ENCODE measurements at places on chromosomes 7 and 10. TPM values are rescaled to one million over a fixed set of nuclear protein-coding genes. Genes with fewer than 3 reads are reported as not detected.

BMPR1A gene
- total RNA-seq, result 99.6 TPM

BMPER gene
- total RNA-seq, result 72.2 TPM

HOXA6 gene
- total RNA-seq, result not detected

ERV3-1 gene
- total RNA-seq, result 44.6 TPM

SYT15B gene
- 0.26 TPM for total RNA-seq

SVIL gene
- total RNA-seq, result 21.8 TPM

MSS51 gene
- total RNA-seq, result 4.0 TPM

- no peaks in the 10 kb centered on the region for H3K4me1 ChIP-seq
- no peak overlapping the region for H3K27ac ChIP-seq
- no peaks in the 10 kb centered on the region for H3K36me3 ChIP-seq
- peaks cover 83% of the 10 kb centered on the region for H3K27me3 ChIP-seq
- no peak for DNase-seq
- H3K4me3 ChIP-seq, result peak overlapping the region; percentile 72
Observed at GRCh38 chr10:86362586-86363183, 3.9 kb downstream of the GRID1 start.

DNA sequence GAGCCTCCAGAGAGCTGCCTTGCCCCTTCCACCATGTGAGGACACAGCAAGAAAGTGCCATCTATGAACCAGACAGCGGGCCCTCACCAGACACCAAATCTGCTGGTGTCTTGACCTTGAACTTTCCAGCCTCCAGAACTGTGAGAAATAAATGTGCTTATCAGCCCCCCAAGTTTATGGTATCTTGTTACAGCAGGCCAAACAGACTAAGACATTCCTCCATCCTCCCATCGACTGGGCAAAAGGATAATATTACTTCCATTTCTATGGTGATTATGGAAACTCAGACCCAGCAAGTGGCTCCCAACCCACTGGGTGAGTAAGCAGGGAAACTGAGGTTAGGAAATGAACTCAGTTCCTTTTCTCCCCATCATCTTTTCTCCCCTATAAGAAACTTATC lies 288.4 kb downstream of the KCNMA1 start:
- H3K4me1 ChIP-seq, result no peaks in the 10 kb centered on the region
- H3K27ac ChIP-seq, result no peak overlapping the region
- no peaks in the 10 kb centered on the region for H3K36me3 ChIP-seq
- no peaks in the 10 kb centered on the region for H3K27me3 ChIP-seq
- no peak for DNase-seq

DNA sequence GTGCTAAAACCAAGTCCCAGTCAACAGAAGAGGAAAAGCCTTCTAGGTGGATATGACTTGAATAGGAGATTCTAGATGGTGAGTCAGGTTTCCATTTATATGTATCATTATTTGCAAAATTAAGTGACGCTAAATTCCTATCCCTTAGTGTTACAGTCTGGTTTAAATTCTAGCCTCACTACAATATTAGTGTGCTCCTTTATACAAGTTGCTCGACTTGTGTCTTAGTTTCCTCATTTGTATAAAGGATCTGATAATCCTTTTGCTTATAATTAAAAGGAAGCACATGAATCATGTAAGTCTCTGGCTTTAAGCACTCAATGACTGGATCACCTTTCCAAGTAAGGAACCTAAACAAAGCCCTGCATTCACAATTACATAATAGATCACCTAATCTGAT lies 105.7 kb downstream of the SVOPL start:
- no peaks in the 10 kb centered on the region for H3K4me1 ChIP-seq
- no peaks in the 10 kb centered on the region for H3K27me3 ChIP-seq
- no peak for DNase-seq
- no peak overlapping the region for H3K4me3 ChIP-seq
- no peaks in the 10 kb centered on the region for H3K36me3 ChIP-seq
- H3K27ac ChIP-seq, result no peak overlapping the region

- H3K27ac ChIP-seq, result peak overlapping the region; percentile 51
- H3K4me3 ChIP-seq, result no peak overlapping the region
- DNase-seq, result no peak
- H3K4me1 ChIP-seq, result peaks cover 3% of the 10 kb centered on the region
- H3K36me3 ChIP-seq, result peaks cover 60% of the 10 kb centered on the region
Observed at GRCh38 chr7:5625938-5626337, 155.5 kb downstream of the RNF216 start.

- H3K4me3 ChIP-seq, result no peak overlapping the region
- H3K4me1 ChIP-seq, result no peaks in the 10 kb centered on the region
- no peak overlapping the region for H3K27ac ChIP-seq
- no peaks in the 10 kb centered on the region for H3K36me3 ChIP-seq
- H3K27me3 ChIP-seq, result no peaks in the 10 kb centered on the region
- no peak for DNase-seq
Observed at GRCh38 chr10:67678335-67678974, 17.5 kb downstream of the CTNNA3 start.

- H3K27ac ChIP-seq, result no peak overlapping the region
- DNase-seq, result no peak
- peak overlapping the region; percentile 80 for H3K4me3 ChIP-seq
- H3K4me1 ChIP-seq, result no peaks in the 10 kb centered on the region
- H3K27me3 ChIP-seq, result peaks cover 77% of the 10 kb centered on the region
- H3K36me3 ChIP-seq, result no peaks in the 10 kb centered on the region
Observed at GRCh38 chr7:19105546-19105945, 11.9 kb downstream of the TWIST1 start.

DNA sequence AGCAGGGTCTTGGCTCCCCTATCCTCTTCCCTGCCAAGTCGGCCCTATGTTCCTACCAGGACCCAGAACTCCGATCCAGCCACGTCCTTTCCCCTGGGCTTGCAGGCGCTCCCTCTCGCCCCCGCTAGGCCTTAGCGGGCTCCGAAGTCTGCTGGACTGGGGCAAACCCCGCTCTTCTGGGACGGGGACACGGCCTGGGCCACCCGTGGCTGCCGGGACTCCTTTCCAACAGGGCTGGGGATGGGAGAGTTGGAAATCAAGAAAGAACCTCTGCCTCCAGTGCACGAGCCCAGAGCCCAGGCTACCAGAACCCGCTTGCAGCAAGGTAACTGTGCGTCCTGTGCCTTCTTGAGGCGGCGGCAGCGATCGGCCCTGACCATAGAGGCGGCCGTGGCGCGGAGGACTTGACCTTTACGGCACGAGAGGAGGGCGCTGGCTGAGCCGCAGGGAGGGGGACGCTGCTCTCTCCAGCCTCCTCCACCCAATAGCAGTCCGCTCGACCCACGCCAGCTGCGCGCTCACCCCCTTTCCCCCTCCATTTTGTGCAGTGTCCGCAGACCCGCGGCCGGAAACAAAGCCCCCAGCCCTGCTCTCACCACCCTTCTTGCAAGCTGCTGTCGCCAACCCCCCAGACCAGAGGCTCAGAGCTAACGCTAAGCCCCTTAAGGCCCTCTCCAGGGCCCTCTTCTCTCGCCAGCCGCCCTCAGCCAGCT lies 7.0 kb upstream of the HOXA11 start:
- no peak overlapping the region for H3K4me3 ChIP-seq
- DNase-seq, result peak; percentile 82
- peaks cover 100% of the 10 kb centered on the region for H3K27me3 ChIP-seq
- no peaks in the 10 kb centered on the region for H3K36me3 ChIP-seq

DNA sequence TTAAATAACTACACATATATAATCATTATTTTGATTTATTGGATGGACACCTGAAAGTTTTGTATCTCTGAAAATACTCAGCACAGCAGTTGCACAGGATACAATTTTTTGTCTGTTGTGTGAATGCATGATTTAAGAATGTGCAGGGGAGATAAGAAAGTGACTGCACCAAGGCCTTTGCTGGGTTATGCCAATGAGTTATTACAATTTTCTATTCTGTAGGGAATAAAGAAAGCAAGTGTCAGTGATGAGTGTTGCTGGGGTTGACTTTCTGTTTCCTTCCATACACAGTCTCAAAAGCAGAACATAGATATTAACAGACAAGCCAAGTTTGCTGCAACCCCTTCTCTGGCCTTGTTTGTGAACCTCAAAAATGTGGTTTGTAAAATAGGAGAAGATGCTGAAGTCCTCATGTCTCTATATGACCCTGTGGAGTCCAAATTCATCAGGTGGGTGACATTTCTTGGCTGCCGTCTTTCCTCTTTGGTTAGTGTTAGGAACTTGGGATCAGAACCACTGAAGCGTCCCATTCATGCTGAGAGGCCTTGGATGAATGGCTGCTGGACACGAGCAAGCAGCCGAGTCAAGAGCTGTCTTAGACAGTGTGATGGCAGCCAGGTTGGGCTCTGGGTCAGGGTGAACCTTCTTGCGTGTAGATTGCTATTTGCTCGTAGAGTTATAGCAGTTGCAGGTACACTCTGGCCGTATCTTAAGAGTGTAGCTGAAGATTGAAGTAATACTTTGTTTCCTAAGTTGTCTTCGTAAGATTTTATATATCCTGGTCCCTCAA lies 92.8 kb downstream of the DOCK1 start:
- peak; percentile 3 for DNase-seq
- H3K4me3 ChIP-seq, result no peak overlapping the region
- H3K27ac ChIP-seq, result no peak overlapping the region
- H3K4me1 ChIP-seq, result no peaks in the 10 kb centered on the region

DNA sequence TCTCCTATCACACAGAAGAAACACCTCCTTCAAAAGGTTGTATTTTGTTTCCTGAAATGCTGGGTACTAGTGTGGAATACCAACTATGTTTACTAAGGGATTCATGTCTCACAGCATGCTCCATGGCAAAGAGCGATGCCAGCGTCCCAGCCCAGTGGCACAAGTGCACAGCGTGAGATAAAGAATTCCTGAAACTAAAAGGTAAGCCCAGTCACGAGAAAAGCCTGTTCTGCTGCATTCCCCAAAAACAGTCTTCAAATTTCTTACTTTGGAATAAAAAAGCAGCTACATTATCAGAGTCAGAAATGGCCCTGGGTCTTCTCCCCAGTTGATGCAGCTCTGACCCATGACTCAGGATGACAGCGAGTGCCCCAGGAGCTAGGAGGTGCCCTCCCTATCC lies 53.1 kb upstream of the DDC start:
- H3K36me3 ChIP-seq, result peaks cover 63% of the 10 kb centered on the region
- H3K27ac ChIP-seq, result no peak overlapping the region
- no peaks in the 10 kb centered on the region for H3K4me1 ChIP-seq
- H3K4me3 ChIP-seq, result no peak overlapping the region
- DNase-seq, result no peak

DNA sequence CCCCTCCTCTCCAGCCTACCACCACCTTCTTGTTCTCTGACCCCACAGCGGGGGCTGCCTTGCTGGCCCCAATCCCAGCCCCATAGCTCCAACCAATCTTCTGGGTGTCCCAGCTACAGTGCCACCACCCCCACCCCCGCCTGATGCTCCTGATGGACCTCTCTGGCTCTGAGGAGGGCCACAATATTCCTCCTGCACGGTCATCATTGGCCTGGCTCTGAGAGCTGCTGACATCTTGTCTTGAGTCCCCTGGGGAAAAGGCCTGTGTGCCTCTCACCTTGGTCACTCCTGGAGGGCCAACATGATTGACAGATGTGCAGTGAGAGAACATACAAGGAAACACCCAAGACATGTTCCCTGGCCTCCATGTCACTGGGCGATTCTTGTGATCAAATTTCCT lies 7.6 kb downstream of the GDF2 start:
- no peaks in the 10 kb centered on the region for H3K4me1 ChIP-seq
- H3K36me3 ChIP-seq, result no peaks in the 10 kb centered on the region
- no peak overlapping the region for H3K4me3 ChIP-seq
- DNase-seq, result no peak

DNA sequence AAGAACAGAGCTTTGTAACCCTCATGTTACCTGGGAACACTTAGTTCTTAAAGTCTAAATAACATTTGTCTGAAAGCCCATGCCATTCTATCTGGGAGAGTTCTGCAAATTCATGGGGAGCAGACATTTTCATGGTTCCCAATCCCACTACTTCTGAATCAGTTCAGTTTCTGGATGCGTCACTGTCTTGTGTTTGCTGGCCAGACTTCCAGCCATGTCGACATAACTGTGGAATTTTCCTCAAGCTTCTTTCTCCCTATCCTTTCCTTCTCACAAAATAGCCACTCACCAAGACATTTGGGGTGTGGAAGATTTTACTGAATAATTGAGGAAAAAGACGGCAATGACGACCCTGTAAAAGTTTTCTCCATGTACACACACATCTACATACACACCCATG lies 272.5 kb downstream of the NEBL start:
- no peak overlapping the region for H3K27ac ChIP-seq
- H3K27me3 ChIP-seq, result no peaks in the 10 kb centered on the region
- H3K4me3 ChIP-seq, result no peak overlapping the region
- H3K36me3 ChIP-seq, result no peaks in the 10 kb centered on the region

GRCh38 chr7:143499743-143500348 lies 22.2 kb downstream of the TAS2R41 start:
- peaks cover 84% of the 10 kb centered on the region for H3K27me3 ChIP-seq
- H3K36me3 ChIP-seq, result no peaks in the 10 kb centered on the region
- no peak overlapping the region for H3K27ac ChIP-seq
- no peak for DNase-seq
- no peak overlapping the region for H3K4me3 ChIP-seq

DNA sequence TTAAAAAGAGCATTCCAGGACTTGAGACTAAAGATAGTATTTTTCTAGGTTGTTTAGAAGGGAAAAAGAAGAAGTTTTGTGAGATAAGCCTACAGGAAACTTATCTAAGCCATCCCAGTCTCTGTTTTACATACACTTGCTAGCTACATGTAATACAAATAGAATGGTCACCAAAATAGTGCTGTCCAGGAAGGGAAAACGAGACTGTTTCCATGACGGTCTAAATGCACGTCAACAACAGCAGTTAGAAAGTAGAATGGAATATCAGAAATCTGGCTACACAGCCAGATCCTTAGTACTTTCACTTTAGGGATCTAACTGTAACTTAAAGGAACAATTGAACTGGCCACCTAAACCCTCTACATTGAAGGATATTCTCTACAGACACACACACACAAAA lies 117.6 kb downstream of the TSPAN12 start:
- H3K27me3 ChIP-seq, result no peaks in the 10 kb centered on the region
- no peak for DNase-seq
- H3K4me1 ChIP-seq, result no peaks in the 10 kb centered on the region

DNA sequence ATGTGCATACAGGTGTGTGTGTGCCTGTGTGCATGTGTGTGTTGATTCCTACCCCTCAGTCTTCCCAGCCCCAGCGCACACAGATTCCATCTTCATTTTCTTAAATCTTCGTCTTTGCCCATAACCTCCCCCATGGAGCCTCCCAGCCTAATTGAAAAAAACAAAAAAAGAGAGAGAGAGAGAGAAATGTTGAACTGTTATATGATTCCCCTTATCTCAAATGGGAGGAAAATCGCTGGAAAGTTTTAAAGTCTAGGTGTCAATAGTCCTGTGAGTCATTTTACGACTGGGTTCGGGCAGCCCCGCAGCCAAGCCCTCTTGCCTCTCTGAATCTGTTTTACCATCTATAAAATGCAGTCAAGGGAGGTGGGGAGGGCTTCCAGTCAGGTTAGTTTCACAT lies 60.9 kb downstream of the SPOCK2 start:
- DNase-seq, result no peak
- H3K27me3 ChIP-seq, result no peaks in the 10 kb centered on the region
- H3K4me1 ChIP-seq, result no peaks in the 10 kb centered on the region
- H3K4me3 ChIP-seq, result no peak overlapping the region
- no peaks in the 10 kb centered on the region for H3K36me3 ChIP-seq

GRCh38 chr10:19977097-19977521 lies 160.9 kb downstream of the PLXDC2 start:
- no peak overlapping the region for H3K27ac ChIP-seq
- no peaks in the 10 kb centered on the region for H3K36me3 ChIP-seq
- no peak overlapping the region for H3K4me3 ChIP-seq
- no peak for DNase-seq
- no peaks in the 10 kb centered on the region for H3K4me1 ChIP-seq
- H3K27me3 ChIP-seq, result no peaks in the 10 kb centered on the region

Measured in endodermal cell (in vitro differentiated cells).